Progenitor cell of endocrine pancreas (in vitro differentiated cells): ENCODE measurements at places on chromosomes 7 and 10.

DNA sequence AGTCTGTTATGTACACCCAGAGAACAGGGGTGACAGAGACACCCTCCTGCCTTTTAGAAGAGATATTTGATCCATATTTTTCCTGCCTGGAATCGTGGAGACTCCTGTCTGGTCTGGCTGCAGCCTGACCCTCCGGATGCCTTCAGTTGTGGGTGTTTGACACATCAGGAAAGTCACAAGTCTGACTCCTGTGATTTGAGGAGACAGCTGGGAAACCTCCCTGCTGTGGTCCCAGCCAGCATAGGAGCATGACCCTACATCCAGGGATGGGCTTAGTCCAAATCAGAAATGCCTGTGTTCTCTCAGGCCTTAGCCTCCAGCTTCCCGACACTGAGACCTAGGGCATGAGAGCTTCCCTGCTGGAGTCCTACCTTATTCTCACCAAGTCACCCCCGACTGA, 43.4 kb downstream of the GOT1 start:
- H3K36me3 ChIP-seq: no peaks in the 10 kb centered on the region
- no peaks in the 10 kb centered on the region for H3K4me1 ChIP-seq
- no peak overlapping the region for H3K27ac ChIP-seq
- no peak for DNase-seq
- H3K4me3 ChIP-seq: no peak overlapping the region
- peaks cover 13% of the 10 kb centered on the region for H3K27me3 ChIP-seq

DNA sequence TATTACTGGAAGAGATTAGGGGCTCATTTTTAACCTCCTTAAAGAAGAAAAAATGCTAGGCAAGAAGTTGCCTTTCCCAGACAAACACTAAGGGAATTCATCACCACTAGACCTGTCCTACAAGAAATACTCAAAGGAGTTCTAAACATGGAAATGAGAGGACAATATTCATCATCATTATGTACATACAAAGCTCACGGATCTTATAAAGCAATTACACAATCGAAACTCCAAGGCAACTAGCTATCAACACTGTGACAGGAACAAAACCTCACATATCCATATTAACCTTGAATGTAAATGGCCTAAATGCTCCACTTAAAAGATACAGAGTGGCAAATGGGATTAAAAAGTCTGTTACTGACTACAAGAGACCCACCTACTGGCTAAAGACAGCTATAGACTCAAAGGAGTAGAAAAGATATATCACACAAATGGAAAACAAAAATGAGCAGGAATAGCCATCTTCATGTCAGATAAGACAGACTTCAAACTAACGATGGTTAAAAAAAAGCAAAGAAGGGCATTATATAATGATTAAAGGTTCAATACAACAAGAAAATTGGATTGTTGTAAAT, 246.6 kb downstream of the ADRA2A start:
- no peaks in the 10 kb centered on the region for H3K4me1 ChIP-seq
- H3K36me3 ChIP-seq: no peaks in the 10 kb centered on the region
- no peak for DNase-seq
- H3K27ac ChIP-seq: no peak overlapping the region
- H3K27me3 ChIP-seq: peaks cover 16% of the 10 kb centered on the region

DNA sequence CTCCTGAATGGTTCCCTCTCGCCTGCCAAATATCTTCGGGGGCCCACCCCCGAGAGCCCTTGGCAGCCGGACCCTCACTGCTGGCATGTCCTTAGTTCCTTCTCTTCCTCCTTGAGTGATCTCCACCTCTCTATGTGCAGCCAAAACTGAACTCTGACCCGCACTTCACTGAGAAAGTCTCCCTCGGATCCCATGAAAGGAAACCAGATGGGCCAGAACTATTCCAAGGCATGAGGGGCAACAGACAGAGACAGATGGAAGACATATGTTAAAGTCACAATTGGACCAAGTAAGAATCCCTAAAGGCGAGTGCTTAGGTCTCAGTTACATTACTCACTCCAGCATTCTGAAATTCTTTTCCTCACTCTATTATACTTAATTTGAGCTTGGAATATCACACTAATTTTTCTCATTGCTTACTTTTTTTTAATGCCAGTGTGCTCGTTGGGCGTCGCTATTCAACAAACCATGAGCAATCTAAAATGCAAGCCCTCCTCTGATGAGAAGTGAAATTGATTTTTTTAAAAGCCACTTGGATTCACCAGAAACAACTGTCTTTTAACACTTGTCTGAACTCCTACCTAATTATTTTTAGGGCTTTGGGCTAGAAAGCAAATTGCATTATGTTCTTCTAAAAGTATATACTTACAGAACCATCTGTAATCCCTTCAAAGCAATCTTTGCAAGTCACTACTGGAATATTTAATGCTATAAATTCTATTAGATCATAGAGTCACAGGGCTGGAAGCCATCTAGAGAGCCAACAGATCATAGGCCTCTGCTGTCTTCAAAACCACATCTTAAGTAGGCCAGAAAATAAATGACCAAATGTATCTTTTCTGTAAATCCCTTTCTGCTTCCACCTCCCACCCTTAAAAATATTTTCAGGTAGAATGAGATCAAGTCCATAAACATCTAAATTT, 43.3 kb upstream of the EZH2 start:
- H3K4me1 ChIP-seq: no peaks in the 10 kb centered on the region
- H3K27ac ChIP-seq: no peak overlapping the region
- no peak for DNase-seq
- H3K4me3 ChIP-seq: no peak overlapping the region

DNA sequence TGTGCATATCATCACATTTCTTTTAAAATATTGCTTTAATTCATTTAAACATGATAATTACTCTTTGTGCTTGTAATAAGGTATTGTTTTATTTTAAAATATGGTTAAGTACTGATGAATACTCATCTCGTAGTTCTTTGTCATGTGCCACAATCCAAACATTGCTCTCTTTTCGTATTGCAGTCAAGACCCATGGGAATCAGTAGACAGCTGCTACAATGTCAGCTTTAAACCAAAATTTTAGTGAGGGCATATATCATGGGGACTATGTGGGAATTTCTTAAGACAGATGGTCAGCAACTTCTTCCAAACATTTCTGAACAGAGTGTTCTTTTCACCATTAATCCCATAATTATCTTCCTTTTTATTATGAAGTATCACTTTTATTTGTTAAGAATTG, 77.2 kb upstream of the FZD1 start:
- no peaks in the 10 kb centered on the region for H3K4me1 ChIP-seq
- H3K4me3 ChIP-seq: no peak overlapping the region
- no peaks in the 10 kb centered on the region for H3K27me3 ChIP-seq
- peaks cover 10% of the 10 kb centered on the region for H3K36me3 ChIP-seq
- no peak overlapping the region for H3K27ac ChIP-seq
- DNase-seq: no peak

DNA sequence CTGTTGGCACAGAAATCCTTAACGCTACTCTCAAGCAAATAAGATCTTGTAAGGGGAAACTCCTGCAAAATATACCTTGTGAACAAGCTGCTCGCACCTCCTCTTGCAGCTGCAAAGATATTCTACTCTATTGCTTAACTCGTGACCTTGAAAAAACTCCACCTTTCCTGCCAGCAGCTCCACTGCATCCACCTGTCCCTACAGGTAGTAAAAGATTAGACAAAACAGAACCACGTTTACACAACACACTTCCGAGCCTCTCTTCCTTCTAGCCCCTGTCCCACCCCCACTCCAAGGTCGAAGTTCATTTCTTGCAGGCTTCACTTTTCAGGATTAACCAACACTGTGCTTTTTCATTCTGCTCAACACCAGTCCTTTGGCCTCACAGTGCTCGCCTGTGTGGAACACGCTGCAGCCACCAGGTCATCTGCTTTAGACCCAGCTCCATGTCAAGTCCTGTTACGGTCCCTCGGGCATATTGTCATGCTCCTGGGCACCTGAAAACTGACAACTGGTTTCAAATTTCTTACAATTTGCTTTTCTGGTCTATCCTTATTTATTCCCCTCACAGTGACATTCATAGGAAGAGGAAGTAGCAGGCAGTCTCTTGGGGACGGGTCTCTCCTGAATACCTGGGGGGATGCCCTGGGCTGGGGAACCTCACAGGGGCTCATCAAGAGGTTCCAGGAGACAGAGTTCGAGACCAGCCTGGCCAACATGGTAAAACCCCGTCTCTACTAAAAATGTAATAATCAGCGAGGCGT, 165.8 kb upstream of the KLF14 start:
- peaks cover 22% of the 10 kb centered on the region for H3K4me1 ChIP-seq
- peaks cover 5% of the 10 kb centered on the region for H3K36me3 ChIP-seq
- H3K4me3 ChIP-seq: peak overlapping the region; percentile 31
- no peak for DNase-seq

GRCh38 chr7:114832906-114833595, 88.8 kb upstream of the MDFIC start:
- no peak overlapping the region for H3K27ac ChIP-seq
- peaks cover 20% of the 10 kb centered on the region for H3K27me3 ChIP-seq
- no peak for DNase-seq
- no peak overlapping the region for H3K4me3 ChIP-seq
- peaks cover 8% of the 10 kb centered on the region for H3K4me1 ChIP-seq

GRCh38 chr7:34165927-34166550, 260.7 kb downstream of the BMPER start:
- H3K27ac ChIP-seq: no peak overlapping the region
- no peaks in the 10 kb centered on the region for H3K36me3 ChIP-seq
- no peaks in the 10 kb centered on the region for H3K4me1 ChIP-seq
- DNase-seq: no peak
- H3K27me3 ChIP-seq: no peaks in the 10 kb centered on the region

GRCh38 chr7:37445790-37446189, 2.9 kb downstream of the ELMO1 start:
- H3K4me1 ChIP-seq: peaks cover 50% of the 10 kb centered on the region
- H3K36me3 ChIP-seq: peaks cover 3% of the 10 kb centered on the region
- no peak for DNase-seq
- H3K4me3 ChIP-seq: peak overlapping the region; percentile 95
- no peaks in the 10 kb centered on the region for H3K27me3 ChIP-seq
- peak overlapping the region; percentile 36 for H3K27ac ChIP-seq

DNA sequence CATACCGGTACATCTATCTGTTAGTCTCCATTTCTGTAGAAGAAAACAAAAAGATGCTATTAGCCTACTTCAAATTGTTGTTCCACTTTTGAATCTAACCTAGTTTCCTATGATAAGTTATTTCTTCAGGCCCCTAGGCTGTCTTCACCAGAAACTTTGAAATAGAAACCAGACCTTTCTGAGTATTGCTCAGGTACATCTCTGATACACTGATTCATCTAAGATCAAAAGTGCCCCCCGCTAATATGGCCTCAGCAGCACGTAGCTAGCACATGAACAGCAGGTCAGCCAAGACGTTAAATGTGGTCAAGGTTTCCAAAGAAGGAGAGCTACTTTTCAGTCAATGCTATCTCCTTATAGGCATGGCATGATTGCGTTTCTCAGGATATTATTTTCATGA, 23.6 kb downstream of the CTAGE6 start:
- H3K36me3 ChIP-seq: no peaks in the 10 kb centered on the region
- DNase-seq: no peak
- H3K4me1 ChIP-seq: no peaks in the 10 kb centered on the region
- peaks cover 7% of the 10 kb centered on the region for H3K27me3 ChIP-seq

DNA sequence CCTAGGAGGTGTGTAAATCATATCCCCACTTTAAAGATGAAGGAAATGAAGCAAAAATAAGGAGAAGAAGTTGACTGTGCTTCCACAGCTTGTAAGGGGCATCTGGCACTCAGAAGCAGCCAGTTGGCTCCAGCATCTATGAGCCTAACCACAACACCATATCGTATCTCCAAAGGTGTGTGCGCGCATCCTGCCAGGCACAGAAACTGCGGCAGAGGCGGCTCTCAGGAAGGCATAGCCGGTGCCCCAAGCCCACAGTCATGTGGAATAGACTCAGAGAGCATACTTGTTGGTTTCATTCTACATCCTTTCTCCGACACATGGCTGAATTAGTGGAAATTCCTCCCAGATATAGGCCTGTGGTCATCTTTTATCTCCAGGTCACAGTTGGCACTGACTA, 423.9 kb downstream of the CALN1 start:
- no peaks in the 10 kb centered on the region for H3K36me3 ChIP-seq
- no peak overlapping the region for H3K27ac ChIP-seq
- H3K4me1 ChIP-seq: peaks cover 29% of the 10 kb centered on the region
- no peak for DNase-seq
- peaks cover 18% of the 10 kb centered on the region for H3K27me3 ChIP-seq
- no peak overlapping the region for H3K4me3 ChIP-seq

GRCh38 chr10:974038-974784, 14.0 kb upstream of the GTPBP4 start:
- H3K4me1 ChIP-seq: peaks cover 52% of the 10 kb centered on the region
- H3K27ac ChIP-seq: peak overlapping the region; percentile 98
- DNase-seq: no peak
- H3K4me3 ChIP-seq: no peak overlapping the region
- no peaks in the 10 kb centered on the region for H3K27me3 ChIP-seq

GRCh38 chr10:3808689-3809199, 23.7 kb upstream of the KLF6 start:
- peaks cover 57% of the 10 kb centered on the region for H3K4me1 ChIP-seq
- no peak overlapping the region for H3K4me3 ChIP-seq
- DNase-seq: no peak
- H3K27ac ChIP-seq: peak overlapping the region; percentile 59

GRCh38 chr10:117167789-117168674, 29.3 kb upstream of the KCNK18 start:
- DNase-seq: peak; percentile 75
- no peak overlapping the region for H3K27ac ChIP-seq
- H3K36me3 ChIP-seq: no peaks in the 10 kb centered on the region

DNA sequence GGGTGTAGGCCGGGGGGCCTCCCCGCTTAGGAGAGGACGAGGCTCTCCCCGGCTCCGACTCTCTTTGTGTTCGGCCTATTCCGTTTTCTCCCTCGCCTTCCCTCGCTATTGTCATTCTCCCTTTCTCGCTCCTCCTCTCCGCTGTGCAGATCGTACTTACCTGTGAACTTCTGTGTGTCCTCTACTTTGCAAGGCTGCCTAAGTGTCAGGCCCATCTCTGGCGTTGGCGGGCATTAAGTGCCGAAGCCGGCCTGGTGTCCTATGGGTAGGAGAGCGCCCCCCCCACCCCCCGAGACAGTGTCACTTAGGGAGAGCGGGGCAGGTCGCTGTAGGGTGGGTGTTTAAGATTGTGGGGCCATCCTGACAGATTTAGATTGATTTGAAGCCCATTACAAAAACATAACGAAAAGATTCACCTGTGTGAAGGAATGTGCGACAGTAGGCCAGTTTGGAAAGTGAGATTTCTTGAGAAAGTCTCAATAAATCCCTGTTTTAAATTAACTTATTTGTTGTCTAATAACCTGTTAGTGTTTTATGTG, 579 bp downstream of the RBM33 start:
- peak overlapping the region; percentile 99 for H3K27ac ChIP-seq
- H3K4me1 ChIP-seq: peaks cover 23% of the 10 kb centered on the region
- peak; percentile 16 for DNase-seq

- peak overlapping the region; percentile 57 for H3K27ac ChIP-seq
- no peak overlapping the region for H3K4me3 ChIP-seq
- H3K27me3 ChIP-seq: no peaks in the 10 kb centered on the region
- no peak for DNase-seq
- H3K36me3 ChIP-seq: no peaks in the 10 kb centered on the region
Observed at GRCh38 chr7:23426876-23427275, 43.4 kb downstream of the IGF2BP3 start.

GRCh38 chr7:109879287-109879828, 1211.6 kb upstream of the LRRN3 start:
- no peak overlapping the region for H3K4me3 ChIP-seq
- H3K27me3 ChIP-seq: peaks cover 18% of the 10 kb centered on the region

GRCh38 chr7:46651070-46651469, 730.0 kb upstream of the IGFBP3 start:
- DNase-seq: no peak
- H3K4me3 ChIP-seq: no peak overlapping the region
- no peak overlapping the region for H3K27ac ChIP-seq
- peaks cover 2% of the 10 kb centered on the region for H3K36me3 ChIP-seq
- peaks cover 6% of the 10 kb centered on the region for H3K4me1 ChIP-seq
